NCI-H2081 treated with DMSO at 0.1 percent for 48 hours (cell line): ENCODE measurements at places on chromosomes 2 and 18.

GRCh38 chr2:34408100-34408499 is 809.0 kb upstream of the FAM98A start:
- DNase-seq, result no peak

DNA sequence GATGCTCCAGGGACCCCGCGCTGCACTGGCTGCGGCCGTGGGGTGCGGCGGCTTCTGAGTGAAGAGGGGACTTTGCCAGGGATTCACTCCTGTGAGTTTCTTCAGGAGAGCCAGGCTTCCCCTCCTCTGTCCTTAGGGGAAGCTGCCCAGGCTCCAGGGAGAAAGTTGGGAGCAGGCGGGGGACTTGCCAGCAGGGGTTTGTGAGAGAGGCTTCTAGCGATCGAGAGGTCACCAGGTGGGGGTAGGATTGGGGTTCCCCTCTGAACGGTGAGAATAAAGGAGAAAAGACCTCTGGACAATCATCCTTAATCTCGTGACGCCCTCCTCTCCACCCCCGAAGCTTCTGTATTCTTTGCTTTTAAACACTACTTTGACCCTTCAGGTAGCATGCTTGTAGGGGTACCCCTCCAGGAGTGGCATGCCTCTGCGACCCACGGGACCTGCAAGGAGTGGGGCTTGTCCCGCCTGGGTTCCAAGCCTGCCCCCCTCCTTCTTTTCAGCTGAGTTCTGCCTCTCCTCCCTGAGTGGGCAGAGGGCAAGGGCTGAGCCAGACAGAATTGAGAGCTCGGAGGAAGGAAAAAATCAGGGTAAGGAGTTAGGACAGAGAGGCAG is 601 bp downstream of the PROKR1 start:
- no peak for DNase-seq

GRCh38 chr2:237682151-237682550 is 54.8 kb downstream of the LRRFIP1 start:
- DNase-seq, result no peak

- DNase-seq, result peak; percentile 82
Observed at GRCh38 chr2:165390875-165391274, 78.6 kb upstream of the CSRNP3 start.

GRCh38 chr2:215691346-215691745 is 255.5 kb upstream of the FN1 start:
- no peak for DNase-seq

- DNase-seq, result no peak
Observed at GRCh38 chr2:206562375-206562774, 79.9 kb upstream of the FAM237A start.

DNA sequence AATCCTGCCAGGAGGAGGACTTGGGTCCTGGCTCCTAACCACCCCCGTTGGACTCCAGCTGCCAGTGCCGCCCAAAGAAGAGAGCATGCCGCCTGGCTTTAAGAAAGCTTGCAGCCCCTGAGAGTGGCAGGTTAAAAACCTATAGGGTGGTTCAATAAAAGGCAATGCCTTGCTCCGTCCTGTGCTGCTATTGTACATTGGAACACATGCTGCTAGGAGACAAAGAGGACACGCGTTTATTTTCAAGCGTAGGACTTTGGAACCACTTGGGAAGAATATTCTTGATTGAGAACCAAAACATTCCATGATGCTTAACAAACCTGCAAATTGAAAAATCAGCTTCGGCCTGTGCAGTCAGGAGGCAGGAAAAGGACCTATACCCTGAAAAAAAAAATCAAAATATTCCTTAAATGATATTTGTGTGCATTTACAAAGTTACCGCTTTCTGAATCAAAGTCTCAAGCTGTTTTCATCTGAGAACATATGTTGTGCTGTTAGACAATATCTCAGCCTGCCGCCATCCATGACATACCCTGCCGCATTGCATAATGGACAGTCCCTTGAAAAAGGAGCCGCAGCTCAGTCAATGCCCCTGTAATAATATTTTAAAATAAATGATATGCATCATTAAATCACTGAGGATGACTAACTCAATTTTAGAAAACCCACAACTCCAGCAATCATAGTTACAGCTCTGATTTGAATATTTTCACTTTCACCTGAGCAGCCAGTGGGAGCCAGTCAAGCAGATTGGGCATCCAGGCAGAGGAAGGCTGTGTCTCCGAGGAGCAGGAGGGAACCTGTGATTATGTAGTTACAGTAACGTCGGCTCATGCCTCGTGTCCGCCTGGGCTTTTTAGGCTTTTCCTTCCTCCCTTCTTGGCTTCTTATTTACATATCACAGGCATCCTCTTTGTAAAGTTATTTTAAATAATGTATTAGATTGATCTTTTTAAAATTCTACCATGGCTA is 805.6 kb upstream of the FANCL start:
- DNase-seq, result peak; percentile 77

DNA sequence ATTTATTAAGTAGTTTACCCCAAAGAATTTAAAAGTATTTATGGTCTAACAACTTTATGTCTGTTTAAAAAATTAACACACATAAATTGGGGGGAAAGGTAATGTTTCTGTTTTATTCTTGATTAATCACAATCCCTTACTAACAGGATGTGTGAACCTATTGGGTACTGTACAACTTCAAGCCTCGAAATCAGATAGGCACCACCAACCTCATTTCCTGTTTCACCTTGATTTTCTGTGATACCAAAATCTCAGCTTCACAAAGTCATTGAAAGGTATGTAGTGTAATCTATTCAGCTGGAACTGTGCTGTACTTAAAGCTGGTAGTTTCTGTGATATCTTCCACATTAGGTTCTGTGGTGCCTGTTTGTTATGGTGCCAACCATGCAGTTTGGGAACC is 4.0 kb downstream of the RNMT start:
- no peak for DNase-seq

- no peak for DNase-seq
Observed at GRCh38 chr2:69099541-69099940, 86.6 kb downstream of the ANTXR1 start.

DNA sequence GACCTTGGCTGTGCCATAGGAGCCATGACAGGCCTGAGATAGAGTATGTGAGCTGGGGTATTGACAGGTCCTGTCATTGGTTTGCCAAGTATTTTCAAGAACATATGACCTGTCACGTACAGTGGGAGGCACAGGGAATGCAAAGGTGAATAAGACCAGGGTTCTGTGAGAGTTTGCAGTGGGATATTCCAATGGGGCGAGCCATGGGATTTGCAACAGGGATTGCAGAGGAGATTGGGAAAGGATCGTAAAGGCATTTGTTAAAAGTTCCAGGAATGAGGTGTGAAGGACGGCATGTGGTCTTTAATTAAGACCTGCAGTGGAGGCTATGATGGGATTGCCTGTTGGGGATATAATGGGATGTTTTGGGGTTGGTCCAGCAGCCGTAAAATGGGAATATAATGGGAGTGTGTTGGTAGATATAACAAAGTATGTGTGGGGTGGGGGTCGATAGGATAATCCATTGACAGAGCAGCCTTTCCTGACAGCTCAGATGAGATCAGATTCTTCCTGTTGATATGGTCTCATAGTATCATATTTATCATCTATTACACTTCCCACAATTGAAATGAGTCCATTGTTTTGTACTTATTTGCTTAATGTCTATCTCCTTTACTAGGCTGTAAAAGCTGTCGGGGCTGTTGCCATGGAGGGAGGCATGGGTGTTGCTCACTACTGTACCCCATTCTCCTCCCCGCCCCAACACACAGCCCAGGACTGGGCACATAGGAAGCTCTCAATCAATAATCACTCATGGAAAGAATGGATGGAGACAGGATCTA is 38.1 kb downstream of the PKDCC start:
- DNase-seq, result no peak

DNA sequence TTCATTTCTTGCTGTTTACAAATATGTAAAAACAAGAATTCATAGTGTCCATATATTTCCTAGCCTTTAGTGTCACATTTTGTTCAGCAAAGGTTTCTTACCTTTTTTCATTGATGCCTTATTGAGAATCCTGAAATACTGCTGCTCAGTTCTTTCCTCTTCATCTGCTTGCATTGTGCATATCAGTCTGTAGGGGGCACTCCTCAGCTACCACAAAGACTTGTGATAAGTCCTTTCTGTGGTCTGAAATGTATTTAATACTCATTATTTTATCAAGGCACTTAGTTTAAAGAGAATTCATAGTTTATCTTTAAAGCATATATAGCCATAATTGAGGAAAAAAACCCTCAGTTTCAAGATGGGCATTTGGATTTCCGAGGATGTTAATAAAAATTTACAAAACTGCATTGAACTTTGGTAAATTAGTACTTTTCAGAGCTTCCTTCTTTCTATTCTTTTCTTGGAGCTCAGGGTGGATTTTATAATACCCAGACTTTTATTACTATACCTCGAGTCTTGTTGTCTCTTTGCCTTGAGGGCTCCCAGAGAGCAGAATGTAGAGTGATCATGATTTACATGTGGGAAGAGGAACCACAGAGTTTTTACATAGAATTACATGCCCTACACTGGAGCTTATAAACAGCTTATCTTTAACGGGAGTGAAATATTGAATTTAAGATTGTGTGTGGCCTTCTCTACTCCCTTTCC is 570.1 kb downstream of the PLCL1 start:
- peak; percentile 15 for DNase-seq

DNA sequence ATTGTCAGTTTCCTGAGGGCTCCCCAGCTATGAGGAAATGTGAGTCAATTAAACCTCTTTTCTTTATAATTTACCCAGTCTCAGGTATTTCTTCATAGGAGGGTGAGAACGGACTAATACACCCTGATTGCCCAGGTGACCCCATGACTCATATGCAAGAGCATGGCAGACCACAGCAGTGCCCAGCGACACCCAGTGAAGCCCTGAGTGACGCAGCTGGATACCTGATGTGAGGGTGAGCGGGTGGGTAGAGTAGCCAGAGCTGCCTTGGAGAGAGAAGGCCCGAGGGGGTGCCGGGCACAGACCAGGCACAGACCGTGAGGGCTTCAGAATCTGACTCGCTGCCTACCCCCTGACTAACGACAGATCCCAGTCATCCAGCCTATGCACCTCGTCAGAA is 15.4 kb downstream of the ALPG start:
- no peak for DNase-seq

- no peak for DNase-seq
Observed at GRCh38 chr2:29063646-29064345, 10.5 kb downstream of the PCARE start.

GRCh38 chr2:1784087-1784486 is 39.8 kb upstream of the PXDN start:
- no peak for DNase-seq

GRCh38 chr2:150689590-150689989 is 202.1 kb upstream of the RND3 start:
- no peak for DNase-seq

- no peak for DNase-seq
Observed at GRCh38 chr18:11676867-11677266, 12.2 kb upstream of the GNAL start.

- no peak for DNase-seq
Observed at GRCh38 chr2:15176604-15177003, 384.5 kb downstream of the NBAS start.

DNA sequence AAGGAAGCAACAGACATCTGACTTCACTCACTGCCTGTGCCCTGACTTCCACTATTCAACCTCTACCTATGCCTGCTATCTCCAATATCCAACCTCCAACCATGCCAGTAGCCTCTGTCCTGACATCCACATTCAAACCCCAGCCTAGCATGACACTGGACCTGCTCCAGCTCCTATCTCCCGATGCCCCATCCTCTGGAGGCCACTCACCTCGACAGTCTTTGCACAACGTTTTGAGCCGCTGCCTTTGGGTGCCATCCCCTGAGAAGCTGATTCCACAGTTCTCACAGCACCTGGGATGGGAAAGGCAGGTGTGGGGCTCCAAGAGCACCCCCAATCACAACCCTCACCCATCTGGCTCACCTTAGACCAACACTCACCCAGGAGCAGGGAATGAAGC is 4.9 kb downstream of the MBD1 start:
- no peak for DNase-seq

DNA sequence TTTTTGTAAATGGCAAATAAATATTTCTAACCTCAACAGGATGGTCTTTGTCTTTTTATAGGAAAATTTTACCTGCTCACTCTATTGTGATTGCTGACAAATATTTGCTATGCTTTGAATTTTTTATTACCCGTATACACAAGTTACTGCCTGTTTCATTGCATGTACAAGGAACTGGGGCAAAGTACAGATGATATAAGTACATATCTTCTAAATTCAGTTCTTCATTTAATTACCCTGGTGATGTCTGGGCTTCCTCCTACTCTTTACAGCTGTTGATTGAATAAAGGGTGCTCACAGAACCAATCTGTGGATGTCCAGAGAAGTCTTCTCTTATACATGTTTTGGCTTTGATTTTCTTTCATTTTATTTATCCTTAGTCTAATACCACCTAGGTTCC is 26.5 kb downstream of the KCNE4 start:
- DNase-seq, result no peak

DNA sequence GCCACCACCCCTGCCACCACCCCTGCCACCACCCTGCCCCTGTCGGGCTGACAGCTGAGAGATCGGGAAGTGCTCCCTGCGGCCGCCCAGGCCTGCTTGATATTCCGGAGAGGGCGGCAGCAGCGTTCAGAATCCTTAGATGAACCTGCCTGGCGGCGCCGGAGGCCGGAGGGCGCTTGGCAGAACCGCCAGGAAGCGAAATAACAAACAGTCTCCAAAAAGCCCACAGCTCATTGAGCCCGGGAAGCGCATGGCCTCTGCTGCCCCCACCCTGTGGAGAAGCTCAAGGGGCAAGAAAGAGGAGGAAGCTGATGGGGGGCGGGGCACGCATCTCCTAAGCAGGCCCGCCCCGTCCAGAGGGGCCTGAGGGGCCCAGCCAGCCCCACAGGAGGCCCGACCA is 92.2 kb upstream of the MBOAT2 start:
- DNase-seq, result no peak

DNA sequence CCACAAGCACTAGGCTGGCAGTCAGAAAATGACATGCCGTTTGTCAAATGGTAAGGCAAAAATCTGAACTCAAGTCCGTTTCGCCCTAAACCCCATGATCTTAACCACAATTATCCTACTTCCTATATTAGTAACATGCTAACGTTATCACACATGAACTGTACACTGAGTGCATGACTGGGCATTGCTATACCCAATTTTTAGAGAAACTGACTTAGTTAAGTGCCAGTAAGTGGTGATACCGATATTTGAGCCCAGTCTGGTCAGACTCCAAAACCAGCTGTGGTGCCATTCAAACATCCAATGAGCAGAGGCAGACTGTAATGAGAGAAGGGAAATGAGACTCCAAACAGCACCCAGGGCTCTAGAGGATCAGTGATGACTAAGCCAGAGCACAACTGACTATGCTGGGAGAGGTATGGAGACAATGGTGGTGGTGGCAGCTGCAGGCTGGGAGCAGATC is 311.7 kb upstream of the PKDCC start:
- no peak for DNase-seq

DNA sequence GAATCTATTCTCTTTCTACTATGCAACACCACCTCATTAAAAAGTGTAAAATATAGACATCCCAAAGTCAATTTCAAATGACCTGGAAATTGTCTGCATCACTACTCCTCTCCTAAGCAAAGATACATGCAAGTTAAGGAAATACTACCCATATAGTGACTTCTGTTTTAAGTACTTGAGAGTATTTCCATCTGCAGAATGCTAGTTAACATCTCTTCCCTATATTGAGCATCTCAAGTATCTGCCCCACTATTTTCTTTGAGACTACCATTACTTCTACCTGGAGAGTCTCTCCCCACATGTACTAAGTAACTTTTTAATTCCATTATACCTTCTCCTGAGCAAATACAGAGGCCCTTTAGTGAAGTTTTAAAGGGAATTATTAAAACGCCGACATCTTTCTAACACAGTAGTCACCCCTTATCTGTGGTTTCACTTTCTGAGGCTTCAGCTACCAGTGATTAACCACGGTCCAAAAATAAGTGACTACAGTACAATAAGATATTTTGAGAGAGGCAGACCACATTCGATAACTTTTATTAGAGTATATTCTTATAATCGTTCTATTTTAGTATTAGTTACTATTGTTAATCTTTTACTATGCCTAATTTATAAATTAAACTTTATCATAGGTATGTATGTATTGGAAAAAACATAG is 21.8 kb downstream of the CWC22 start:
- DNase-seq, result no peak
